NCI-H446 (cell line): ENCODE measurements at places on chromosomes 7 and 10.

DNA sequence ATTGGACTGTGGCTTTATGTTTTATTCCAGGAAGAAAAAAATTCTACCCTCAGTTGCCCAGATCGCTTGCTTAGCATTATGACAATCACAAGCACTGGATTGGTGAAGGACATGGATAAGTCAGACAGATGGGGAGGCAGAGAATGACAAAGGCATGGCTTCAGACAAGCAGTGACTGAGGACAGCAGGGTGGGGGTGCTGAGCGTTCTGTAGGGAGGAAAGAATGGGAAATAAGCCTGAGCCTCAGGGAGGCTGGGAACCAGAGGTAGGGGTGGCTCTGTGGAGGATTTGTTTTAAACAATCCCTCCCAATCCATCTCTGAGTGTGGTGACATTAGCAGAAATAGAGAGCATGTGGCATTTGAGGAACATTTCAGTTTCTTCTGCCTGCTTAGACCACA lies 896.9 kb downstream of the CCSER2 start:
- no peak for DNase-seq

DNA sequence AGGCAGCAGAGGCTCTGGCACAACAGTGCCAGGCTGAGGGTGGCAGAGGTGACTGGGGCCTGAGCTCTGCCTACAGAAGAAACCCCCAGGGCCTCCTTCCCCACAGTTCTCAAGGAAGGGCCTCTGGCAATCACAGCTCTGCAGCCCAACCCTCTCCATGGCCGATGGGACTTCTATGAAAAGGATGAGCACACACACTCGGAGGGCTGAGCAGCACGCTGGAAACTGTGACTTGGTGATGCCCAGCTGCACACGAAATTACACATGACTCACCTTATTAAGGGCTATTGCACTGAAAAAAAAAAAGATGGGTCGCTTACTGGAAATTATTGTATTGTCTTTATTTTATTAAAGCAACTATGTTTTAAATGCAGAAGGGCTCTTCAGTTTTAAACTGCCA lies 42.9 kb upstream of the LRRC18 start:
- DNase-seq: no peak

- DNase-seq: no peak
Observed at GRCh38 chr10:24935504-24936292, 16.7 kb downstream of the PRTFDC1 start.

- DNase-seq: no peak
Observed at GRCh38 chr7:75920431-75921161, 5.6 kb downstream of the POR start.

GRCh38 chr10:19200211-19200610 lies 151.6 kb downstream of the MALRD1 start:
- no peak for DNase-seq

DNA sequence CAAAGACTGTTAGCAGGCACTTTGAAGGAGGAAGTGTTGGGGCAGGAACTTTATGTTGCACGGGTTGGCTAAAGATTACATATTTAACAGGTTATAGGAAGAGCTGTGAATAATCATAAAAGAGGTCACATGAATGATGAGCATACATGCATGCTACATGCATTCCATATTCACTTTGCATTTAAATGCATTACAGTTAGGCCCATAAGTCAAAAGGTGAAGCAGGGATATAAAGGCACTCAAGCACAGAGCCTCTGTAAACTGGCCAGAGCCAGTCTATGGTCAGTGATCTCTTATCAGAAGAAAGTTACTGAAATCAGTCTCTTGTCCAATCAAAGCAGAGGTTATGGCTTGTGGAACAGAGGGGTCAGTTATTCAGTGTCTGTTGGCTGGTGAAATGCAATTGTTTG lies 7.3 kb upstream of the ANKRD7 start:
- DNase-seq: no peak

- DNase-seq: no peak
Observed at GRCh38 chr10:11145495-11145855, 127.8 kb downstream of the CELF2 start.
